ENCODE measurements at places on chromosomes 5 and 9. TPM values are rescaled to one million over a fixed set of nuclear protein-coding genes. Genes with fewer than 3 reads are reported as not detected.

MRPL50 gene
- 11.8 TPM for total RNA-seq

MARCOL gene
- total RNA-seq, result not detected

TPPP gene
- total RNA-seq, result 0.34 TPM

GARIN3 gene
- total RNA-seq, result not detected

HTR1A gene
- total RNA-seq, result not detected

NUTM2G gene
- total RNA-seq, result not detected

FABP6 gene
- not detected for total RNA-seq

BAAT gene
- total RNA-seq, result not detected

SYK gene
- 0.45 TPM for total RNA-seq

MAMDC4 gene
- total RNA-seq, result 15.4 TPM

CKMT2 gene
- not detected for total RNA-seq

OR13C8 gene
- total RNA-seq, result not detected

ORM1 gene
- total RNA-seq, result not detected

LECT2 gene
- not detected for total RNA-seq

QRFP gene
- total RNA-seq, result not detected

DCTN3 gene
- 110 TPM for total RNA-seq

NR2F1 gene
- total RNA-seq, result not detected

TMEM215 gene
- total RNA-seq, result not detected

MYMK gene
- not detected for total RNA-seq

UBAC1 gene
- total RNA-seq, result 39.8 TPM

Measured in T-helper 2 cell treated with Interferon-gamma antibody and Interleukin-4, amounts not matched to agents 100 ng/mL and 5 ng/mL, for 36 hours (primary cell).